Endodermal cell (in vitro differentiated cells): ENCODE measurements at places on chromosomes 3 and 15. TPM values are rescaled to one million over a fixed set of nuclear protein-coding genes. Genes with fewer than 3 reads are reported as not detected.

The LDHAL6B gene
- not detected in 2 replicates for total RNA-seq

The KLHL40 gene
- total RNA-seq = not detected in 3 replicates

The GABRR3 gene
- not detected in 2 replicates for total RNA-seq

The BBX gene
- 34.2 to 97.6 TPM (median 38.8 TPM) in 3 replicates for total RNA-seq

The ZPLD1 gene
- total RNA-seq = 0.18 TPM in 1 of 2 replicates, not detected in the other

The SLC51A gene
- total RNA-seq = 2.0 and 3.7 TPM in 2 replicates

The TIMP4 gene
- total RNA-seq = 0.46 TPM in 1 of 3 replicates, not detected in the others

The IL5RA gene
- total RNA-seq = not detected in 3 replicates

The NRROS gene
- total RNA-seq = 3.2 TPM in 2 replicates

The PIAS1 gene
- 33.1 and 38.0 TPM in 2 replicates for total RNA-seq

The SLC9C1 gene
- 0.66 and 1.2 TPM in 2 replicates for total RNA-seq

The ZNF860 gene
- total RNA-seq = 1.8 and 2.5 TPM in 2 replicates

The FGF12 gene
- total RNA-seq = 22.9 and 23.6 TPM in 2 replicates

The GHSR gene
- not detected in 3 replicates for total RNA-seq

The PRC1 gene
- total RNA-seq = 67.2 and 67.3 TPM in 2 replicates
